Fibroblast of skin of right biceps (primary cell): ENCODE measurements at places on chromosomes 6 and 20.
A peak's percentile ranks its signal among the peaks of the same experiment; 100 is the strongest.

DNA sequence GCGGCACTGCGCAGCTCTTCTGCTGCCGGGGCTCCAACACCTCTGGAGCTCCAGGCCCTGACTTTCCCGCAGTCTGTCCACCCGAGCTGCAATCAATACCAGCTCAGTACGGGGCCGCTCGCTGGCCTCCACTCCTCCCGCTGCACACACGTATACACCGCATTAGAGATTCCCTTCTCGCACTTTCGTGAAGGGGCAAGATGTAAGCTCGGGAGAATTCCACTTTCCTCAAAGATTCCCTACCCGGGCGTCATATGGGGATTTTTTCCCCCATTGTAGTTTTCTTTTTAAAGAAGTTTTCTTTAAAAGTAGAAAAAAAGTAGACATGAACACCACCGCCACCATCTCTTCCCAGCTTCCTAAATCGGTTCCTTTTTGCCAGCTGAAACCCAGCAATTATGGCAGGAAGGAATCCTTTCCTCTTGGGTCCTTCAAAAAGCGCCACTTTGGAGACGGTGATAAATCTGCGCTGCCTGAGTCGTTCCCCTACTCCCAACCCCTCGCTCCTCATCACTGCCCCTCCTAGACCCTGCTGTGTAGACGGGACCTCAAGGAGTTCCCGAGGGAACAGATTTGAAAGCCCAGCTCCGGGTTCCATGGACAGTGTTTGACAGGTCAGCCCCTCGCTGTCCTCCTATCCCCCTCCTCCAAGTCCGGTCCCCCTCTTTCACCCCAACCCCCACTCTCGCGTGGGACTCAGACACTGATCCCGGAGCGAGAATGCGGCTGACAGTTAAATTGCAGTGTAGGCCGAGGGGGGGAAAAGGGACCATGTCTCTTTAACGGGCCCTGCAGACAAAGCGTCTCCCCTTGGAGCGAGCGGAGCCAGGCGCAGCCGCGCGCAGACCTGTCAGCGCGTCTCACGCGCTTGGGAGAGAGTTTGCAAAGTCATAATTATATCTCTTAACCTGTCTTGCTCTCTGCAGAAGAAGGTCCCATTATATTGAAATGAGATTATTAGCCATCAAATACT lies 39.5 kb downstream of the NCR2 start:
- DNase-seq: no peak

DNA sequence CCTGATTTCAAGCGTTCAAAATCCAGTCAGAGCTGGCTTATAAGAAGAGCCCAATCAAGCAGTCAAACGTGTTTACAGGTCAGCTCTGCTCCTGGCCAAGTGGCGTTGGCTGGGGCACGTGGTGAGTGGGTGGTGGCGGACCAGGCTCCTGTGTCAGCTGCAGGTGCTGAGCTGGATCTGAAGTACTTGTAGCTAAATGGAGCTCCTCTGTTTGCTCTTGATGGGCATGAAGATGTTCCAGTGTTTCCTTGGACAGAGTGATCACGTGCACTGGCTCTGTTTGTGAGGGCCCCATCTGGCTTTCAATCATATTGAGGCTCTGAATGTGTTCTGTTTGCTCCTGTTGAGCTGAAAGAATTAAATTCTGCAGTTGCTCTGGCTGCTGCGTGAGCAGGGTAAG lies 10.2 kb upstream of the MICAL1 start:
- DNase-seq: no peak

DNA sequence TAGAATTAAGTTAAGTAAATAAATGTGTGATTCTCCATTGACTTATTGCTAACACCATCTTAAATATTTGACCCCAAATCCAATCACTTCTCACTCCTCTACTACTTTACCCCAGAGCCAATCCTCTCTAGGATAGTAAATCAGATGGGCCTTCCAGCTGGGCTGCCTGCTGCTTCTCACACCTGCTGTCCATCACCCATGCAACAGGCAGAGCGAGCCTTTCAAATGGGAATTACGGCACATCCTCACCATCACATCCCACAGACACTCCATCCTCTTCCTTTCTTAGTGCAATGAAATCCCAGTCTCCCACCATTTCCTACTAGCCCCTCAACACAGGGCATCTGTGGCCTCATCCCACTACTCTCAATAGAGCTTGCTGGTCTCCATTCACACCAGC lies 34.0 kb downstream of the HLA-F start:
- no peak for DNase-seq

DNA sequence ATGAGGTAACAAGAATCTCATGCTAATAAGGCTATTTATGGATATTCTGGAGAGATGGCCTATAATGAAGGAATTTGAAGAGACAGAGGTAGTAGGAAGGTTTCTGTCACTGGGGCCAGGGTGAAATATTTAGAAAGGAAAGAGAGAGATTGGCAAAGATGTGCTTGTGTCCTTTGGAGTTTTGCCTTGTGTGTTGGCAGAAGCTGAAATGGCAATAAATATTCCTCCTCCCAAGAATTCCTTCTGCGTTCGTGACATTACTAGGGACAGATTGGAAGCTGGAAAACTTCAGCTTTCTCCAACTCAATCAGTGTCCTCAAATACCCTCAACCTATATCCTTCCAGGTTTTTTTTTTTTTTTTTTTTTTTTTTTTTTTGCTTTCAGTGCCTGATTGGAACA lies 6.3 kb downstream of the SAMD5 start:
- no peak for DNase-seq

GRCh38 chr6:3252861-3253596 lies 5.7 kb upstream of the PSMG4 start:
- DNase-seq: no peak

DNA sequence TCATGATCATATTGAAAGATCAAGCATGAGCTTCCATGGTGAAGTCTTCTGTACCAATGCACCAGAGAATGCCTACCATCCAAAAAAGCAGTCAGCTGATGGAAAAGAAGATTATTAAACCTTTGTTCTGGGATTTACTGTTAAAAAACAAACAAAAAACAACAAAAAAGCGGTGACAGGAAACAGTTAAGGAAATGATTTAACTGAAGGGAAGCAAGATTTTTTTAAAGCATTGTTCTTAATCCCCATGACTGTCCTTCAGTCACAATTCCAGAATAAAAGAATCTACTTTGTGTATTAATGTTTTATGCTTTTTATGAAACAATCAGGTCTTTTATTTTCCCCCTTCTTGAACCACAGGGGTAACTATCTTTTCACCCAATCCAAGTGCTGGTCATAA lies 23.9 kb downstream of the FAM162B start:
- no peak for DNase-seq

DNA sequence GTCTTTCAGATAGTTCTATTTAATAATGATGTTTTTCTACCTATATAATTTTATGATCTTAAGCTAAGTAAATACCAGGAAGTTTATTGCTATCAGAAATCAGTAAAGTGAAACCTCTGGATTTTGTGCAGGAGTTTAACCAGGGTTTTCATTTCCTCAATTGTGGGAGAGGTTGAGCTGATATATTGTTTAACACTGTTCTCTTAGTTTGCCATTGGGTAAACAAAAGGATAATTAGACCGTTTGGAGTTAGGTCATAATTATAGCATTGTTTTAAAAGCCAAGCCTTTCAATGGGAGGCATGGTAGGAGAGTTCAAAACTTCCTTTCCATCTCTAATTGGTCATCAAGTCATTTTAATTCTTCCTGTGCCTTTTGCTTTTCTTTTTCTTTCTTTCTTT lies 58.7 kb downstream of the STXBP5 start:
- no peak for DNase-seq

DNA sequence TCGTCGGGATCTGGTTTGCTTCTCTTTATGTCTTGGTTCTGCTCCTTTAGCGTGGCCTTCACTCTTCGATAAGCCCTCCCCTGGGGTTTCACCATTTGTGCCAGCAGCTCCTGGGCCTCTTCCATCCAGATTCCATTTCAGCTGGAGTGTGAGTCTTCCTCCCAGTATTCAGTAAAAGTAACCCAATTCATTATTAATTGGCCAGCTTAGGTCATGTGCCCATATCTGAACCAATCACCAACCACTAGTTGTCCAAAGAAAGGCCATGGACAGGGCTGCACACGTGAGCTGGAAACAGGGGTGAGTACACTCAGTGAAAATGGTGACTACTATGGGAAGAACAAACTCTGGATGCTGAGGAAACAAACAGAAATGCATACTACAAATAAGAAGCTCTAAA lies 2.8 kb upstream of the DOK5 start:
- no peak for DNase-seq

DNA sequence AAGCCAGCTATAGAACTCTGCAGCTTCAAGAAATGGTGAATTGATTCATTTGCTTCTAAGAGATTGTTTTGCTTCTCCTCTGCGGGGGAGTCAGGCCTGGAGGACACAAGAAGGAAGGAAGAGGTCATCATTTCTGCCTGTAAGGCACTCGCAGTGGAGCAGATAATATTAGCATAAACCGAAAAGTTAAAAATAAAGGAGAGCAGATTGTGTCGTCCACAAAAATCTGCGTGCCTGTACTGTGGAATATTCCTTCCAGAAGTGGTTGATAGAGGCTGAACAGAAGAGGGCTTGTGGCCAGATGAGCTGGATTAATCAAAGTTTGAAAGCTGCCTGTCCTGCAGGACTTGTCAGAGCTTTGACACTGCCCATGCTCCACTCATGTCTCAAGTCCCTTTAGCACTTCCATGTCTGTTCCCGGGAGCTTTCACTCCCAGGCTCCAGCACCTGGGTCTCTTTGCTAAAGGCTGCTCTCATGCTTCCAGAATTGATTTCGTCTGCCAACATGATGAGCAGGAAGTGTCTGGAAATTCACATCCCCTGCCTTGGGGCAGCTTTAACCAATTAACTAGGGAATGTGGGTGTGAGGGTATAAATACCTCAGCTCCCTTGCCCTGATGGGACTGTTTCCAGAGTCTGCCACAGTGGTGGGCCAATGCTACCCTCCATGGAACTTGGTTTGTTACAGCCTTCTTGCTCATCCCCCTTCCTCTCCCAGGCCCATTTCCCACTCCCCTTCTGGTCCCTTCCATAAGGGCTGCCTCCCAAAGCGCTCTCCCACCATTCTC lies 65.1 kb upstream of the STX16 start:
- DNase-seq: no peak

DNA sequence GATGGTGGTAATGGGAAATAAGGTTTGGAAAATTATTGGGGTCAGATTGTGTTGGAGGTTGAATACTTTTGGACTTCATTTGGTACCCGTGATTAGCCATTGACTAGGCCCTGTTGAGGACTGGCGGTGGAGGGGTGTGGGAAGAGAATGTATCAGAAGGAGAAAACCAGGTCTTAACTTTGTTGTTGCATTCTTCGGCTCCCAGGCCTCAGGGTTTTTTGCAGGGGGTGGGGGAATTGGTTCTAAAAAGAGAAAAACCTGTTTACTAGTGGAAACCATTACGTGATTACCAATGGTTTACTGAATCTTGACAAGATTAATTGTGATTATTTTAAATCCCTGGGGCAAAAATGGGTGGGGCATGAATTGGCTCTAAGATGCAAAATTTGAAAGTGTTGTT lies 85.1 kb downstream of the PHF20 start:
- DNase-seq: no peak

DNA sequence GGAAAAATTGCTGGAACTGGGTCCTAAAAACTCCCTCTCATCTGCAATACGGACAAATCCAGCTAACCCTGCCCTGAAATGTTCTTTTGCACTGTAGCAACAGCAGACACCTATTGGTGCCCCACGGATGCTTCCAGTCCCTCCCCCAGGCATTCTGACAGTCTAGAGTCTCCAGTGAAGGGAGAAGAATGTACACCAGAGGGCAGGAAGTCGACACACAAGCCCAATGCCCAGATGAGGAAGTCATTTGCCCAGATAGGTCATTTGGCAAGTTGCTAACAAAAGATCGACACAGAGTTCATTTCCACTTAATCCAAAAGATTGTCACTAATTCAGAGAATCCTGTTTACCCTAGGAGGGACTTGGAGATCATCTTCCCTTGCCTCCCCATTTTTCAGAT lies 293.0 kb upstream of the PRDM1 start:
- no peak for DNase-seq

GRCh38 chr6:82484001-82484400 lies 120.4 kb downstream of the TPBG start:
- no peak for DNase-seq

- peak; percentile 50 for DNase-seq
Observed at GRCh38 chr20:4136078-4136966, 121.0 kb upstream of the RNF24 start.

DNA sequence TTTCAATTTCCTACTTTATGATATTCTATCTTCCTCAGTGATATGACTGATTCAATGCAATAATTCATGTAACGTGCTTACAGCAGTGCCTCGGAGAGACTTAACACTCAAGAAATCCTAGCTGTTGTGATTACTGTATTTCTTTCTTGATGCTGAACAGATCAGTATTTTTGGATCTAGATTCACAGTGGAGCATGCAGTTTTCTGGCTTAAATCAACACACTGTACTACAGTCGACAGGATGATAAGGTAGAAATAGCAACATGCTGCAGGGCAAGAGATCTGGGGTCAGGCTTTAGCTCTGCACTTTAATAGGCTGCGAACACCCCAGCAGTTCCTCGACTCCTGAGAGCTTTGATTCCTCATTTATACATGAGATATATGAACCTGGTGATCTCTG lies 161.0 kb downstream of the AIG1 start:
- no peak for DNase-seq

GRCh38 chr20:23132293-23132929 lies 46.3 kb upstream of the CD93 start:
- no peak for DNase-seq

DNA sequence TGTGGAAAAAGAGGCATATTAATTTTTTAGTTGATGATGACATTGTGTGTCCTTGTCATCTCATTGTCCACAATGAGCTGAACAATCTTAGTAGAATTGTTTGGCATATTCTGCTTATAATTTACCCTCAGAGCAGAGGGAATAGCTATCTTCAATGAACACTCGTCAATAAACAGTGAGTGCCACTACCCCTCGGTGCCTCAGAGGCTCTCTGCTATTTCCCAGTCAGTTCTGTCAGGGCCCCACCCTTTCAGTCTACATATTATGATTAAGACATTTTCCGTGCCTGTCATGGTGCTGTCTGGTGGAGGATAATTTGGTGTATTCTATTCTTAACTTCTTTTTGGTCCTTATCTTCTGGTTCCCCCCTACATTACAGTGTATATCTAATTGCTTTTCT lies 31.2 kb downstream of the NUS1 start:
- no peak for DNase-seq
